Stimulated activated CD8-positive, alpha-beta memory T cell treated with anti-CD3 and anti-CD28 coated beads, Interleukin-7, amount 100 ng/mL, for 4 hours (primary cell): ENCODE measurements at places on chromosomes 12 and 14.

DNA sequence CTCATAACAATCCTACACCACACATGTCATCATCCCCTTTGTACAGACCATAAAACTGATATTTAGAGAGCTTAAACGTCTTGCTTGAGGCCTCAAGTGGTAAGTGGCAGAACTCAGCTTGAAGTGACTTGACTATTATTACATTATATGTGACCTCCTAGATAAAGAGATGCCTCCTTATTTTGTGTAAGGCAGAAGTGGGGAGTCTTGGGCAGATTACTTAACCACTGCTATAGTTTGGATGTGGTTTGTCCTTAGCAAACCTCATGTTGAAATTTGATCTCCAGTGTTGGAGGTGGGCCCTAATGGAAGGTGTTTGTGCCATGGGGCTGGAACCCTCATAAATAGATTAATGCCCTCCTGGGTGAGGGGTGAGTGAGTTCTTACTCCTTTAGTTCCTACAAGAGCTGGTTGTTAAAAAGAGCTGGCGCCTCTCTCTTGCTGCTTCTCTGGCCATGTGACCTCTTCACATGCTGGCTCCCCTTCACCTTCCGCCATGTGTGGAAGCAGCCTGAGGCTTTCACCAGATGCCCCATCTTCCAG, 37.4 kb downstream of the RCOR1 start:
- DNase-seq = no peak

DNA sequence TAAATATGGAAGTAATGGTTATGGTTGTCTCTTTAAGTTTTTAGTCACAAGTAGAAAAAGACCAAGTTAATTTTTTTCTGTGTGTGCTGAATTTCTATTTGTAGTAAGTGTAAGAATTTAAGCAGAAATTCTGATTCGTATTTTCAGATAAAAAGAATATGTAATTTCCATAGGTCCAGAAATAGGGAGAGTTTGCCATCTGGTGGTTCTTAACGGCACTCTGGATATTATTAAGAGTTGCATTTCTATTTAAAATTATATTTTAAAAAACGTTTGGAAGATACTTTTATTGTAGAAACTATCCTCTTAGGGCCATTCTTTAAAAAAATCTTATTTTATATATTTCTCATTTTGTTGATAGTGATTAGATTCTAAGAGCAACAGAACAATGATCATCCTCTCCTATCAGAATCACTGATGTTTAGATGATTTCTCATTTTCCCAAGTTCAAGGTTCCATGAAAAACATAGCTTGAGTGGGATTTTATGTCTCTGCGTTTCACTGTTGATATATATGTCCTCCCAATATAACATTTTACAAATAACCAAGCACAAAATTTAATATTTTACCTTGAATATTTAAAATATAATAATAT, 88.3 kb downstream of the LRRK2 start:
- no peak for DNase-seq

DNA sequence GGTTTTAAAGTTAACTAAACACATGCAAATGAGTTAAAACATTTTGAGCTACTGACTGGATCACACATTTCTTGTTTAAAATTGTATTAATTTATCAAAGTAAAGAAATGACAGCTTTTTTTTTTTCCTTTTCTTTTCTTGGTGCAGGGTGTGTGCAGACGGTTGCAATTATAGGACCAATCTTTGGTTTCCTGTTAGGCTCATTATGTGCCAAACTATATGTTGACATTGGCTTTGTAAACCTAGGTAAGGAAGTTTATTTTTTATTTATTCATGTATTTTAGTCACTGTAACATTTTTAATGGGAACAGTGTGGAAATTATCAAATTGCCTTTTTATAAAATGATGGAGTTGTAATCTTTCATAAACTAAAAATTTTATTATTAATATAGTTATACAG, 21.9 kb downstream of the SLCO1C1 start:
- DNase-seq = no peak

DNA sequence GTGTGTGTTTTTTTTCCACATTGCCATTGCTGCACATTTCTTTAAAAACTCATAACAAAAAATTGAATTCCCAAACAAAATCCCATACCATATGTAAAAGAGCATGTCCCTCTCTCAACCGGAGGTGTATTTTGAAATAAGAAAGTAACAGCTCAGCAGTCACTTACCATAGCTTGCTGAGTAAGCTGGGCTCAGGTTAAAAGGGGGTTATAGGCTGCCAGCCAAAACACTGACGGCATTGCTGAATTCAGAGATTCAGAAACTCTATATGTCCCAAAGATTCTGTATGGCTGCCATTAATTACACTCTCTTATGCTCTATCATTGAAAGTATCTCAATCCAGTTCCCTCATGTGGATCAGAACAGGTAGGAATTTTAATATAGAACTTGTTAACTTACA, 276.0 kb downstream of the FOXG1 start:
- DNase-seq = no peak

DNA sequence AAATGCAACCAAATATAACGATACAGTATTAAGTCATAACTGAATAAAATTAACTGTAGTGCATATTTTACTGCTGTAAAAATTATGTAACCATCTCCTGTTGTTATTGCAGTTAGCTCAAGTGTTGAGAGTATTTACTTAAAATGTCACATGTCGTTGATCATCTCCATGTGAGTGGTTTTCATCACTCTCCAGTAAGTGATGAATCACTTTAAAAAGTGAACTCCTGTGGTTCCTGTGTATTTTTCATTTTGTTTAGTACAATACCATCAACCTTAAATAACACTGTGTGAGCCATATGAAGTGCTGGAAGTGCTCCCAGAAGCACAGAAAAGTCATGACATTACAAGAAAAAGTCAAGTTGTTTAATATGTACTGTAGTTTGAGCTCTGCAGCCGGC, 104.7 kb upstream of the SLCO1B1 start:
- no peak for DNase-seq

GRCh38 chr12:64180951-64181350, 41.1 kb downstream of the KICS2 start:
- no peak for DNase-seq

GRCh38 chr14:53144244-53144643, 8.9 kb downstream of the DDHD1 start:
- DNase-seq = no peak

GRCh38 chr14:29548948-29549370, 378.7 kb downstream of the PRKD1 start:
- DNase-seq = no peak

- no peak for DNase-seq
Measured at GRCh38 chr12:7150356-7150755, 20.2 kb downstream of the CLSTN3 start.

- DNase-seq = no peak
Measured at GRCh38 chr14:82067221-82067875, 533.7 kb upstream of the SEL1L start.

- no peak for DNase-seq
Measured at GRCh38 chr14:95033682-95034632, 123.4 kb downstream of the DICER1 start.

DNA sequence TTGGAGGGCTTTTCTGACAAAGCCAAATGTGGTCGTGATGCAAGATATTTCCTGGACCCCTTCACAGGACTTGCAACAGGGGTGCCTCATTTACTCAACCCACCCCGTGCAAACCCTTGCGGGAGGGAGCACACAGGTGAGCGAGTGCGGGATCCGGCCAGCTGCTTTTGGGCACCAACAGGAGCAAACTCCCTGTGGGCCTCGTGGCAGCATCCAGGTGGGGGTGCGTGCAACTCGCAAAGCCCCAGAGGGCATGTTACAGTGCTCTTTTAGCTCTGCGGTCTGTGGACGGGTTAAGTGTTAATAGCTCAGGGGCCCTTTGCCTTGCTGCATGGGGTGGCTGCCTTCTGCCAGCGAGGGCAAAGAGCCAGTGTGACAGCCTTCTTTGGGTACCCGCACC, 707.6 kb upstream of the MDGA2 start:
- DNase-seq = no peak

- no peak for DNase-seq
Measured at GRCh38 chr12:32549675-32550079, 129.4 kb upstream of the DNM1L start.

DNA sequence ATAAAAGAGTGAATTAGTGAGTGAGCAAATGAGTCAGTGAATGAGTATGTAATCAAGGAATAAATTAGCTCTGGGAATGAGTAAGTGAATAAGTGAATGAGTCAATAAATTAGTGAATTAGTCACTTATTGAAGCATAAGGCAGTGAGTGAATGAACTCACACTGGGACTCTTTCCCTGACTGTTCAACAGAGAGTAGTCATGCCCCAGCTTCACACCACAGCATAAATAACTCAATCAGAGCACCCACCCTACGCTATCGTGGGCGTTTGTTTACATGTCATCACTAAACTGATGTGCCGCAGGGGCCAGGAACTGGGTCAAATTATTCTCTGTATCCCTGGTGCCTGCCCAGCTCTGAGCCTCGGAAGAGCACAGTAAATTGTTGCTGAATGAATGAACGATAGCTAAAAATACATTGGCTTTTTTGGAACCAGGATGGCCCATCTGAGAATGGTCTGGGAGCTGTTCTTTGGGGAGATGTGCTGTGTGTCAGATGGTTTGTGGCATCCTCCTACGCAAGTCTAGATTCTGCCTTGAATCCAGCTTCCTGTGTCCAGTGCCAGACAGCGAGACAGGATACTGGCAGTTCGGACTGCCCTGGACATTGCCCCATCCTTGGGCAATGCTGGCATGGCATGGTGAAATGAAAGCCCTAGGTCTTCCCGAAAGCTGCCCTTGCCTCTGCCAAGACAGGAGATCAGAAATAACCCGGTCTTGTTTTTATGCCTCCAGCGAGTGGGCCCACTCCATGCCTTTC, 98.0 kb upstream of the RTL1 start:
- no peak for DNase-seq

GRCh38 chr12:64522316-64522715, 70.4 kb downstream of the TBK1 start:
- DNase-seq = no peak

DNA sequence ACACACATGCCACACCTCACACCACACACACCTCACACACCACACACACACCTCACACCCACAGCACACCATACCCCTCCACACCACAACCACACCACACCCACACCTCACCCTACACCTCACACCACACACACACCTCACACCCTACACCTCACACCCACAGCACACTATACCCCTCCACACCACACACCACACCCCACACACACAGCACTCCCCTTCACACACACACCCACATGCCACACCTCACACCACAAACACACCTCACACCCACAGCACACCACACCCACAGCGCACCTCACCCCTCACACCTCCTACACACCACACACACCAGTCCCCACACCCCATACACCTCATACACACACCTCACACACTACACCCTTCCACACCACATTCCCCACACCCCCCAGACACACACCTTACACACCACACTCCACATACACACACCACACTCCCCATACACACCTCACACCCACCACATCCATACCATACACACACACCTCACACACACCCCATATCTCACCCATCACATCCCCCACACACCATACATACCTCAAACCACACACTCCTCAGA, 80.0 kb downstream of the ACTN1 start:
- peak; percentile 21 for DNase-seq
